ENCODE measurements at places on chromosomes 3 and 15.

GRCh38 chr15:77697893-77698292, 65.2 kb upstream of the LINGO1 start:
- DNase-seq, result no peak

GRCh38 chr15:33860754-33861153, 107.5 kb upstream of the CHRM5 start:
- DNase-seq, result no peak

DNA sequence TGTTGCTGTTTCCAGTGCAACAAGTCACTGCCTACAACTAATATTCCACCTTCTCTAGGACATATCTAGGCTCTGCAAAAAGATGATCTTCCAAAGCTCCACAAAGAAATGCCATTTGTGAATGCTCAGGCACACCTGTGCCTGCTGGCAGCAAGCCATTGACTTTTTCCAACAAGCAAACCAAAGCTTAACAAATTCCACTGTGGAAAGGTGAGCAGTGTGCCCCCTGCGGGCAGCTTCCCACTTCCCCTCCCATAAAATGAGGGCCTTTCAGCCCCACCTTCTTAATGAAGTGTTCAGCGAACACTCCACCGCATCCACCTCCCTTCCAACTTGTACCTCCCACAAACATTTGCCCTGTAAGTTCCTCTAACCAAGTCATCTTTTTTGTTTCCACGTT, 157.5 kb upstream of the SLC24A5 start:
- no peak for DNase-seq

- no peak for DNase-seq
Measured at GRCh38 chr3:177401375-177401774, 204.1 kb upstream of the TBL1XR1 start.

GRCh38 chr3:36297195-36297594, 83.1 kb upstream of the STAC start:
- no peak for DNase-seq

GRCh38 chr3:134908271-134908670, 113.2 kb downstream of the EPHB1 start:
- no peak for DNase-seq

- DNase-seq, result no peak
Measured at GRCh38 chr3:185270956-185271332, 17.1 kb upstream of the EHHADH start.

DNA sequence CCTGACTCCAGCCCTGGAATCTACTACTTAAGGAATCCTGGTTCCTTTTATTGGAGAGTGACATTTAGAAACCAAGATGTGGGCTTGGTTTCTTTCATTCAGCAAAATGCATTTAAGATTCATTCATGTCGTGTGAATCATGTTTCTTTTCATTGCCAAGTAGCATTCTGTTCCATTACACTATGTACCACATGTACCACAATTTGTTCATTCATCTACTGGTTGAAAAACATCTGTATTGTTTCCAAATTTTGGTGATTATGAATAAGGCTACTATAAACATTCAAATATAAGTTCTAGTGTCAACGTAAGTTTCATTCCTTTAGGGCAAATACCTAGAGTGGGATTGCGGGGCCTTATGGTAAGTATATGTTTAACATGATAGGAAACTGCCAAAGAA, 264.2 kb downstream of the VPS13C start:
- DNase-seq, result no peak

- DNase-seq, result no peak
Measured at GRCh38 chr3:52819936-52820335, 10.5 kb downstream of the ITIH4 start.

DNA sequence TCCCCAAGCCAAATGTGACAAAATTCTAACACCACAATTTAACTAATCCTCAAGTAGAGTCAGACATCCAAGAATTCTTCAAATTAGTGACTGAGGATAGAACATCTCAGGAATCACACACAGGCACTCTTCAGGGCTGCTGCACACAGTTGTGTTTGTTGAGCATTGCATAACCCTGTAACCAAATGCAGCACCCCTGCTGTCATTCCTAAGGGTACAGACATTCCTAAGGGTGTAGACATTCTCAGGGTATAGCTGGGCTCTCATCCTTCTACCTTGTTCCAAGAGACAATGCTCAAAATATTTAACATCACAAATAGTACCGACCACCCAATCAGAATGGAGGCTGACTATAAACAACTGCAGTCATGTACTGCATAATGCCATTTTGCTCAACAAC, 107.1 kb upstream of the UBE2E2 start:
- no peak for DNase-seq

DNA sequence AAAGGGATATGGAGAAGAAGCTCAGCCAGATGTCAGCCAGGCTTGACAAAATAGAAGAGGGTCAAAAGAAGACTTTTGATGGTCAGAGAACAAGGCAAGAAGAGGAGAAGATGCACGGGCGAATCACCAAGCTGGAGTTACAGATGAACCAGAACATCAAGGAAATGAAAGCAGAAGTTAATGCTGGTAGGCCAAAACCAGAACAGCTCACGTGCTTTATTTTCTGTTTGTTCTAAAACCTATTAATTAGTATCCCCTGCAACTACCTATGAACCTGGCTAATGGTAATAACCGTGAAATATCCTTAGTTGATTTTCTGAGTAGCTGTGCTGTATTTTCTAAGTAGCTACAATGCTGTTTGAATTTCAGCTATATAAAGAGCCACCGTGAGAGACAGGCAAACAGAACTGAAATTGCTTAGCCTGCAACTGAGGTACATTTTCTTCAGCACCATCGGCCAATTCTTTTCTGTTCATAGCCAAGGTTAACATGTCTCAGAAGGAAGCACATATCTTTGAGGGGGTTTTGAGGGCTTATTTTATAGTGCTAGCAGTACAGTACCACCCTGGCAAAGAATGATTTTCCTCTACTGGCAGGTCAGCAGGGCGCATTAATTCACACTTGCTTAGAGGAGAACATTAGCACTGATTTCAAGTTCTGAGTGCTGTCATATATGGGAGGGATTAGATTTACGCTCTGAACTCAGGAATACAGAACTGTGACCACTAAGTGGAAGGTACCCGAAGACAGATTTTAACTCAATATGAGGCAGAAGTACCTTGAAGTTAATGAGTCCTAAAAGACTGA, 78.9 kb downstream of the FAM81A start:
- DNase-seq, result no peak

Data from cerebellar cortex (tissue), 1 donor.